Sigmoid colon (tissue), 7 donors: ENCODE measurements at places on chromosomes 6 and 20. TPM values are rescaled to one million over a fixed set of nuclear protein-coding genes. Genes with fewer than 3 reads are reported as not detected.

GRCh38 chr20:33370291-33370690 lies 31.0 kb downstream of the CDK5RAP1 start:
- DNase-seq, result no peak
- H3K4me1 ChIP-seq, result no peaks in the 10 kb centered on the region
- H3K36me3 ChIP-seq, result no peaks in the 10 kb centered on the region
- H3K27me3 ChIP-seq, result no peaks in the 10 kb centered on the region
- H3K27ac ChIP-seq, result no peak overlapping the region

- H3K4me3 ChIP-seq, result no peak overlapping the region
- peak overlapping the region; percentile 40 for H3K27ac ChIP-seq
- peaks cover 79% of the 10 kb centered on the region for H3K4me1 ChIP-seq
Observed at GRCh38 chr6:7169296-7169721, 61.5 kb downstream of the RREB1 start.

CNBD2 gene
- total RNA-seq, result 2.6 TPM

GJA10 gene
- total RNA-seq, result not detected

PNPLA1 gene
- not detected for total RNA-seq
